ENCODE measurements at places on chromosomes 1 and 21. TPM values are rescaled to one million over a fixed set of nuclear protein-coding genes. Genes with fewer than 3 reads are reported as not detected.
A peak's percentile ranks its signal among the peaks of the same experiment; 100 is the strongest.

- peak; percentile 55 for DNase-seq
Measured at GRCh38 chr1:36203554-36204346, 20.5 kb upstream of the THRAP3 start.

DNA sequence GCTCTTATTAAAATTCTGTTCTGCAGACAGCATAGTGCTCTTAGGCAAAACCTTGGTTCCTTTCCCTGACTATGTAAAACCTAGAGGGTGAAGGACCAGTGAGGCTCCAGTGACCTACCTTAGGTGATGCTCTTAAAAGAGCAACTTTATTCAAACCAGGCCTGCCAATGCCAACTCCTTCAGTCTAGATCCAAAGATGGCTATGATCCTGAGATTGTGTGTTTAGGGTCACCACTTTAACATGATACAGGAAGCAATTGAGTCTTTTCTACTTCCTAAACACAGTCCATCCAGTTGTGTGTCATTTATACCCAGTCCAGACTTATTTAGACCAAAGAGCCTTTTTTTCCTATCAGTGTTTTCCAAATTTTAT lies 10.8 kb downstream of the MCL1 start:
- DNase-seq, result peak; percentile 38

Gene OVAAL
- total RNA-seq, result not detected

DNA sequence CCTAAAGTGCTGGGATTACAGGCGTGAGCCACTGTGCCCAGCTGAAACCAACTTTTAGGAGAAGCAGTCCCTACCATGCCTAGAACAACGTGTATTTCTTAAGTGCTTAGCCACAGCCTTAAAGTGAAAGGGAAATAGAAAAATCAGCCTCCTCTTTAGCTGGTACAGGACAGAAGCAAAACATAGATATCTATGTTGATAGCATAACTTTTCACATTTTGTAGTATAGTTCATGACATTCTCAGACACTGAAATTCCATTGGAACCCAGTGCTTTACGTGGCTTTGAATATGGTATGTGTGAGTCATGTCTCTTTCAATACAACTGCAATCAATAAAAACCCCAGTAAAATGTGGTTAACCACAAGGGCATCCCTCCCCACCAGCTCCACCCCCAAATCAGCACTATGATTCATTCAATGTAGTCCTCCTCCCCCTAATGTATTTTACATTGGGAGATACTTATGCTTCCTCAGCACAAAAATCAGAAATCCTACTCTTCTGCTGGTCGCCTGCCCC lies 32.1 kb downstream of the TGFB2 start:
- DNase-seq, result no peak

Gene LIX1L
- total RNA-seq, result 13.6 TPM
